T-helper 17 cell (primary cell): ENCODE measurements at places on chromosomes 1 and 21.

DNA sequence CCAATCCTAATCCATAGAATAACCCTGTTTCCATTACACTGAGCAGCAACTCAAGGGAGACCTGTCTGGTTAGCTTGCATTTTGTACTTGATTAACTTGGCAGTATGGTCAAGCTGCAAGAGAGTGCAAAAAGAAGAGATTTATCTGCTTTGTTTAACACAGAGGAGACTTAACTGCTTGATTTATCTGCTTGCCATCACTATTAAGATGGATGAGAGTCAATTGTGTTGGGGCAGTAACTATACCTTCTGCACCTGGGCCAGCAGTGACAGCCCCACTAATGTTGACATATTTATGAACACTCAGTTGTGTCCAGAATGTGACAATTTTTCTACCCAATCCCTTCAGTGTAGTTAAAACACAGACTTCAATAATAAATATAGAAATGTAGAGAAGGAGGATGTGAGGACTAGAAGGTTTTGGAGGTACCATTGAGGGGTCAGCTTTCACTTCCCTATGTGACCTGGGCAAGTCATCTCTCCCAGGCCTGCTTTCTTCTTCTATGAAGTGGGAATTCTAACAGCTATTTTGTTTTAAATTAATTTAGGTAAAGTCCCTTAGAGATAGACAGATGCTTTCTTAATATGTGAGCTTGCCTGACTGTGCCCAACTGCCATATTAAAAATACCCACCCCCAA, 159.1 kb upstream of the KCNK2 start:
- no peak for DNase-seq

DNA sequence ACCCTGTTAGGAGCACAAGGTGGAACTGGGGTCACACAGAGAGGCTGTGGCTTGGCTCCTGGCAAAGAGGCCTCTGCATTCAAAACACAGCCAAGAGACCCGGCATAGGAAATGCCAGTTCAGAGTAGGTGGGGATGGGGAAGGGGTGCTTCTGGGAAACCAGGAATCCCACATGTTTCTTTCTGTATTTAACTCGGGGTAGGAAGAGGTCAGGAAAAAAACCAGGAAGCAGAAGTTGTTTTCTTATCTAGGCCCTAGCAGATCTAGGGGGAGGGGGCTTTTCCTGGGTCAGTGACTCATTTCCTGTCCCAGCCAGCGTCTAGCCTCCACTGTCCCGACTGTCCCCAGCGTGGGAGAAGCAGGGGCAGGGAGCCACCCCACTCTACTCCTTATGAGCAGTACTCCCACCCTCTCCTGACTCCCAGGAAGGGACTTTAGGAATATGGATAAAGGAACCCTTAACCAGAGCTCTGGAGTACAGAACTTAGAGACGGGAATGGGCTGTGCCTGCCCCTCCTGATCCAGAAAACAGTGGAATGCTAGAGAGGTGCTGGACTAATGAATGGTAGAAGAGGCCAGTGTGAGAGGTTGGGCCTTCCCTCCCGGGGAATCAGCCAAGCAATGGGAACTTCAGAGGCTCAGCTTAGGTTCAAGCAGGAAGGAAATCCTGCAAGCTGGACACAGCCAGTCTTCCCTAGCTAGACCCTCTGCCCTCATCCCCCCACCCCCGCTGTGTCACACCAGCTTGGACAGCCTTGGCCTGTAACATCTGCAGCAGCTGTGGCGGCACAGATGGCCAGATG, 5.7 kb downstream of the FHL3 start:
- DNase-seq: no peak

DNA sequence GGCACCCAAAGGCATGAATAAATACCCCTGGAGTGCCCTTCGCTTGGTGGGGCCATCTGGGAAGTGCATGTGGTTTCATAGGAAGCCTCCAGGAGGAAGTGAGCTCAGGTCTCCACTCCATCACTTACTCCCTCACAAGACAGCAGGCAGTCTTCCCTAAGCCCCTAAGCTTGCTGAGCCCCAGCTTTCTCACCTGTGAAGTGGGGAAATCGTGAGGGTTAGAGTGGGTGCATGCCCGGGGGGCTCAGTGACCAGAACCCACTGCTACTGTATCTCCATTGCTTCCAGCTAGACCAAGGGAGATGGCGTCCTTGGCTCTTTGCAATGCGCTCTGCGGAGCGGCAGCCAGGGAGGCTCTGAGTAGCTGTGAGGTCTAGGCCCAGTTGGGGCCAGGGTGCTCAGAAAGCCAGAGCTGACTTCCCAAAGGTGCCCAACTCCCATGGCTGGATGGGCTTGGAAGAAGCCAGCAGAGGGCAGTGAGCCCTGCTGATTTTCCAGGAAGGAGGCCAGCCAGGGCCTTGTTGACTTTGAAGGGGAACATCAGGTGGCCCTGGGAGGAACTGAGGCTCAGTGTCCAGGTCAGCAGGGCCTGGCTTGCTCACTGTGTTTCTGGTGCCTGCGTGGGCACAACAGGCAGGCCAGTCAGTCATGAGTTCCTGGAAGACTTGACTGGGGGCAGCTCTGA, 27.3 kb downstream of the CDCP2 start:
- DNase-seq: no peak

DNA sequence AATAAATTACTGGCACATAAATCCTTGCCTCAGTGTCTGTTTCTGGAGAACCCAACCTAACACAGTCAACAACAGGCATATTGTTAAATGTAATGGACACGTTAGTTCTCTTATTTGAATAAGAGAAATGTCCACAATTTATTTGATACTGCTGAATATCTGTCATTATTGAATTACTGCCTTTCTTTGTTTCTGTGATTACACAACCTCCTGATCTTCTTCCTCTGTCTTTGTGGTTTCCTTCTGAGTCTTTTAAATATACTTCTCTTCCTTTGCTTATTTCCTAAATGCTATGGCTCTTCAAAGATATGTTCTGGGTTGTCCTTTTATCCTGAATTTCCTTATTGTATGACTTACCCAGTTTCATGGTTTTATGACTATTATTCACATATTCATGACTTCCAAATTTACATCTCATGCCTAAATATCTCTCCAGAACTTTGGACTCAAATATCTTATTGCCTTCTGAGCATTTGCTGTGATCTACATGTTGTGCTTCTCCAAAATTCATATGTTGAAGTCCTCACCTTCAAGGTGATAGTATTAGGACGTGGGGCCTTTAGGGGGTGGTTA, 39.9 kb downstream of the MSH4 start:
- no peak for DNase-seq

- no peak for DNase-seq
Observed at GRCh38 chr1:108801101-108801500, 54.6 kb downstream of the STXBP3 start.

DNA sequence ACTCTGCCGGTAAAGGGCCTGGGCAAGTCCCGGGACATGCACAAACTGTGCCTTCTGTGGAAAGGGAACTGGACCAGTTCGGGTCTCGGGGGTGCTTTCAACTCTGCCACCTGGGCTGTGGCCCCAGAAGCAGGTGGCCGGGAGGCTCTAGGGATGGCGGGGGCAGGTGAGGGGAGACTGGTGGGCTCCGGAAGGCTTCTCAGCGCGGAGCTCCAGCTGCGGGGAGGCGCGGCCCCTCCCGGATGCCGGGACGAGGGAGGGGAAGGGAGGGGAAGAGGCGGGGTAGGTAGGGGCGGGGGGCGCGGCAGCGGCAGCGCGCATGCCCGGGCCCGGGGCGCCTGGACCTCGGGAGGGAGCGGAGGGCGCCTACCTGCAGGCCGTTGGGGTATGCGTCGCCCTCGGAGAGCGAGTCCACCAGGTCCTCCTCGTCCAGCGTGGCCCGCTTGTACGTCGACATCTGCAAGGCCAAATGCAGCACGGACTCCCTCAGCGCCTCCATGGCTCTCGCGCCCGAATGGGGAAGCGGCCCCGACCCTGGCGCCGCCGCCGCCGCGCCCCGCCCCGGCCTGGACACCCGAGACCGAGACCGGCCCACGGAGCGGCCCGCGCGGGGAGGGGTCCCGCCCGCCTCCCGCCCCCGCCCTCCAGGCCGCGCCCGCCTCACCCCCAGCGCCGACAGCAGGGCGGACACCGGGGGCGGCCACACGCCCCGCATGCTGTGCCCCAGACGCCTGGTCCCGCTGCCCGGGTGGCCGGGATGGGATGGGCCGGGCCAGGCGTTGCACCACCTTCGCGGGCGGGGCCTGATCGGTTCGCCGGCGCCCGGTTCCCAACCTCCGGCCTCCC, at the start of gene ECE1:
ECE1 (minus strand) TSS at position 764 of the 846 bp plus-strand sequence; CDS start at position 715, 49 bp downstream.
- peak; percentile 61 for DNase-seq

GRCh38 chr21:44880405-44881197, 7.1 kb upstream of the PTTG1IP start:
- DNase-seq: no peak

GRCh38 chr1:244801246-244801645, 34.2 kb upstream of the COX20 start:
- peak; percentile 18 for DNase-seq

GRCh38 chr1:206556750-206557635, 49.7 kb downstream of the RASSF5 start:
- DNase-seq: peak; percentile 80

DNA sequence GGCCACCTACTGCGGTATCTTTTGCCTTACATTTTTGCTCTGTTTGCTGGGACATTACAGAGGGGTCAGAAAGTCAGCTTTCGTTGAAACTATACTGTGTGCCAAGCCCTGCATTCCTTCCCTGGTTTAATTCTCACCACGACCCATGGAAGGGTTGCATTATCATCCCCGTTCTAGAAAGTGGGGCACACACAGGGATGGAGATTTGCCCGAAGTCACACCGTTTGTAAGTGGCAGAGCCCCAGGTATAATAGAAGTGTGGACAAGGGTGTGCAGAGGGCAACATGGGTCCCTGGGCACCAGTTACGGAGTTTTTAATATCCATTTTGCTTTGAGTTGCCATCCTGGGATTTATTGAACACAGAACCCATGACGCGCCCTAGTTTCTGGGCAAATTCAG, 11.8 kb downstream of the DMRTB1 start:
- DNase-seq: no peak

DNA sequence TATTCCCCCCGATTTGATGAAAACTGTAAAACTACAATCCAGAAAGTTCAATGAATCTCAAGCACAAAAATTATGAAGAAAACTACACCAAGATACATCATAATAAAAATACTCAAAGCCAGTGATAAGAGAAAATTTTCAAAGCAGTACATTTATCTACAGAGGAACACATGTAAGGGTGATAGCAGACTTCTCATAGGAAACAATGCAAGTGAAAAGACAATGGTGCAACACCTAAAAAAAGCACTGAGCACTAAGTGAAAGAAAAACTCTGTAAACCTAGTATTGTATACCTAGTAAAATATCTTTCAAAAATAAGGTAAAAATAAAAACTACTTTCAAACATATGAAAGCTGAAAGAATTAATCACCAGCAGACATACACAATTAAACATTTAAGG, 76.1 kb upstream of the IRF2BP2 start:
- no peak for DNase-seq

- DNase-seq: no peak
Observed at GRCh38 chr1:221227872-221228337, 348.7 kb downstream of the HLX start.

GRCh38 chr1:56676571-56677035, 31.5 kb downstream of the PRKAA2 start:
- no peak for DNase-seq

- no peak for DNase-seq
Observed at GRCh38 chr1:206921772-206922265, at the start of gene FCMR. Gene FCMR (minus strand): TSS chr1:206921941. CDS start chr1:206921854, 87 bp downstream.

DNA sequence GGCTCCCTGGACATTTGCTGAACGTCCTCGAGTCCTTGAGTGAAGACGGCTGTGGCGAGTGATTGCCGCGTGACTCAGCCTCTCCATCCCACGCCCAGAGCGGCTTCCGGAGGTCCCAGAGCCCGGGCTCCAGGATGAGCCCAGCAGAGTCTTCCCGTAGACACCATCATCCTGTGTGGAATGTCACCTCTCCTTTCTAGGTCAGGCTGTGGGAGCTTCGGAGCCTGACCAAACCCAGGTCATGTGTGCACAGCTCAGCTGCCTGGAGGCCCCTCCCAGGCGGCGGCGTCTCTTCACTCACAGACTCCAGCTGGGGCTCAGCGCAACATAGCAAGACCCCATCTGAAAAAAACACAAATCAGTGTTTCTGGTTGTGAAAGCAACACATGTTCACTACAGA, 38.2 kb downstream of the PRKCZ start:
- DNase-seq: no peak

GRCh38 chr1:111980686-111981085, 8.8 kb downstream of the KCND3 start:
- no peak for DNase-seq

DNA sequence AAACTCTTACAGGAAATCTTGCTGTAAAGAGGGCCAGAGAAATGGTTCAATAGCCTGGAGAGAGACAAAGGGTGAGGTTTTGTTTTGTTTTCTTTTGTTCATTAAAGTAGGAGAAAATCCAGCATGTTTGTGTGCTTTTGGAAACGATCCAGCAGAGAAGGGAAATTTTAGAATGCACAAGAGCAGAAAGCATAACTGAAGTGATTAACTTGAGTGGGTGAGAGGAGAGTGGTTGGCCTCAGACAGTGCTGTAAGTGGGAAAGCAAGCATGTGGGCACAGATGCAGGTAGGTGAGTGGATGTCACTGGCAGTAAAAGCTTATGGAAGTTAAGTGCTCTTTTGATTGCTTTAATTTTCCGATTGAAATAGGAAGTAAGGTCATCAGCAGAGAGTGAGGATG, 50.2 kb downstream of the EEIG2 start:
- DNase-seq: no peak

- no peak for DNase-seq
Observed at GRCh38 chr1:12542138-12542465, 75.9 kb downstream of the DHRS3 start.

DNA sequence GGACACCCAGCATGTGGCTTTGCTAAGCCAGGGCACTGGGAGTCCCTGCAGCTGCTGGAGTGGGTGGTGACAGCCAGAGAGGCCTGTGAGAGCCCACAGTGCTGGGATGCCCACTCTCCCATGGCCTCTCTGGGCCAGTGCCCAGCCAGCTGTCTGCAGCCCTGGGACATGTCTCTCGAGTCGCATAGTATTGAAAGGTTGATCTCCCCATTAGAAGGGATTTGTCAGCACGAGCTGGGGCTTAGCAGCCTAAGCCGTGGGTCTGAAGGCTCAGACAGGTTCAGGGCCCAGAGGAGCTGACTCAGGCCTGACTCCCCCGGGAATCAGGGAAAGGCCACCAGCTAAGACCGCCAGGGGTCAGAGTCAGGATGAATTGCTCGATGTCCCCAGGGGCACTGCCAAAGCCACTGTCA, 53.5 kb downstream of the FOXD2 start:
- DNase-seq: no peak

- DNase-seq: no peak
Observed at GRCh38 chr1:80441664-80442063, 1359.1 kb upstream of the ADGRL2 start.

- DNase-seq: peak; percentile 12
Observed at GRCh38 chr1:148263906-148264255, 111.8 kb upstream of the NBPF11 start.

GRCh38 chr1:182149411-182149965, 88.0 kb upstream of the ZNF648 start:
- no peak for DNase-seq

GRCh38 chr1:75415187-75415586, 195.7 kb downstream of the SLC44A5 start:
- no peak for DNase-seq
